ENCODE measurements at places on chromosomes 3 and 15.

- no peak for DNase-seq
Observed at GRCh38 chr3:195197765-195198425, 73.1 kb downstream of the XXYLT1 start.

- DNase-seq = no peak
Observed at GRCh38 chr3:156535162-156535627, 19.7 kb downstream of the SSR3 start.

DNA sequence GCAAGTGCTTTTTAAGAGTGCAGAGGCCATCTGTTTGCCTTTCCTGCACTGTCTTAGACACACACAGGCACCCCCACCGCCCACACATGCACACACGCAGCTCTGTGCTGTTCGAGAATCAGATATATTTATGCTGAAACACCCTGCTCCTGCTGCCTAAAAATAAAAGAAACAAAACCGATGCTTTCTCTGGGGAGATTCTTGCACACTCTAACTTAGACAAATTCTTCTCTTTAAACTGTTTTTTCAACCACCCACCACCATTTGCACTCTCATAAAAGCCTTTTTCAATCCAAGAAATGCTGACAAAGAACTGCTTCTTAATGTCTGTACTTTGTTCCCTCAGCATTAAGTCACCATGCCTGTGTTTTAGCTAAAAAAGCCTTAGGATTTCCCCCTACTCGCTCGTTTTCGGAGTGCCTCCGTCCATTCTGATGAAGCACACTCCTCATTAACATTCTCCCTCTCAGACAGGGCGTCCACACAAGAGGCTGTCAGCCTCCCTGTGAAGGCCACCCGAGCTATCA is 26.2 kb downstream of the SLC12A8 start:
- DNase-seq = no peak

DNA sequence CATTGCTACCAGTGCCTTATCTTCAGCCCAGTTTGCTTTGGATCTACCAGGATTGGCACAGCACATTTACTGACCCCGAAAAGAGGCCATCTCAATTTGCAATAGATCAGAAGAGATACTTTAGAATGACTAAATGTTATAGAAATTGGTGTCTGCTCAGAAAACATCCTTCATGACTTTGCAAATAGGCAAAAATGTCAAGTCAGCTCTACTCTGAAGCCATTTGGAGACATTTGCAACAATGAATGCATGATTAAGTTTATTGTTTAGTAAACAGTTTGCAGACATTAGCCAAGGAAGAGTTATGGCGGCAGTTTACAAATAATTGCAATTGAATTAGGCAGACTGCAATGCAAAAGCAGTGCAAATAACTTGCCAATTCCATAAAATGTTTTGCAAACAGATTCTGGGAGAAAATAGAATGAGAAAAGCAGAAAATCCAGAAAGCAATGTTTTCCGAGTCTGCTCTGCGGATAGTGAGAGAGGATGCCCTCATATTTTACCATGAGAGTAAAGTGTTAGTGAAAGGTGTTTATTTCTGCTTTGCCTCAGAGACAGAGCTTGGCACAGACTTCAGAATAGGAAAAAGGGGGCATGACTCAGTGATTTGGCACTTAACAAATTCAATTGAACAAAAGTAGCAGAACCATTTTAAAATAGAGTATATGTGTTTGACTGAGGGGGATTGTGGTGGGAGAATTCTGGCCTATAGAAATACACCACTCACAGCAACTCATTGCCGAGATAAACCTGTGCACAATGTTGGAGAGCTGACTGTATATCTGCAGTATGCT is 334.9 kb upstream of the NR2F2 start:
- DNase-seq = no peak

DNA sequence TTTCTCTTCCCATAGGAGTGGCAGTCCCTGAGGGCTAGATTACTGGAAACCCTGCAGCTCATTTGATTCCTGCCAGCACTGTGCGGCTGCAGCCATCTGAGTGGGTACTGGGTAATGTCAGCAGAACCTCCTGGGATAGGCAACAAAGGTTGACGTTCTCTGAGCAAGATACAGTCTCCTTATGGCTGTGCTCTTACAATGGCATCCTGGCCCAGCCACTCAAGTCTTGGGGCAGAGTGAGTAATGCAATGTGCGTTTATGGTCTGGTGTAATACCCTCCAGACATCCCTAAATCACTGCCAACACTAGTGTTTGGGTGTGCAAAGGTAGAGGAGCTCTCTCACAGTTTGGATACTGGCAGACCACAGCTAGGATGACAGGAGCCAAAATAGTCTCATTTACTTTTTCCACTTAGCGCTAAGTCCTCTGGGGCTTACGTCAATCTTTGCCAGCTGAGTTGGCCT is 775.8 kb downstream of the ZNF385D start:
- no peak for DNase-seq

DNA sequence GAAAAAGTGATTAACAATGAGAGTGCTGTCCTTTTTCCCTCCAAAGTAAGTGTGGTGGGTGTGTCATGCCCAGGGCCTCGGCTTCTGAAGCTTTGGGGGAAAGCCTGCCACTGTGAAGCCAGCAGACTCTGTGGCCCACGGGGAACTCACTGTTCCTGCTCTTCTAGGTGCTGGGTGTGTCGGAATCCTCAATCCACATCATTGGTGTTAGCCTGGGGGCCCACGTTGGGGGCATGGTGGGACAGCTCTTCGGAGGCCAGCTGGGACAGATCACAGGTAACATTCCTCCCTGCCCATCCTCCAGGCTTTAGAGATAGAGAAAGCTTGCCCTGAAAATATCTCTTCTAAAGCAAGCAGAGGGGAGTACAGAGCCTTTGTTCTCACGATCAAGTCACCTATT is 11.6 kb downstream of the PLA1A start:
- DNase-seq = no peak
